ENCODE measurements at places on chromosomes 5 and 9. TPM values are rescaled to one million over a fixed set of nuclear protein-coding genes. Genes with fewer than 3 reads are reported as not detected.
A peak's percentile ranks its signal among the peaks of the same experiment; 100 is the strongest.

The GCNT4 gene
- 7.0 TPM for total RNA-seq

The EQTN gene
- total RNA-seq, result 1.2 TPM

The C5orf52 gene
- not detected for total RNA-seq

The TAS2R1 gene
- not detected for total RNA-seq

The TEK gene
- 25.3 TPM for total RNA-seq

The LCN12 gene
- total RNA-seq, result not detected

The CDH9 gene
- not detected for total RNA-seq

The HACD4 gene
- 16.0 TPM for total RNA-seq

The NEURL1B gene
- 59.9 TPM for total RNA-seq

The DIPK1B gene
- 9.0 TPM for total RNA-seq

The C9 gene
- total RNA-seq, result not detected

The LCN2 gene
- not detected for total RNA-seq

The NUTM2G gene
- total RNA-seq, result not detected

- no peak for ATAC-seq
Measured at GRCh38 chr5:100826133-100826532, 76.9 kb downstream of the ST8SIA4 start.

GRCh38 chr5:1354576-1354975 lies 9.7 kb upstream of the CLPTM1L start:
- no peak for ATAC-seq

DNA sequence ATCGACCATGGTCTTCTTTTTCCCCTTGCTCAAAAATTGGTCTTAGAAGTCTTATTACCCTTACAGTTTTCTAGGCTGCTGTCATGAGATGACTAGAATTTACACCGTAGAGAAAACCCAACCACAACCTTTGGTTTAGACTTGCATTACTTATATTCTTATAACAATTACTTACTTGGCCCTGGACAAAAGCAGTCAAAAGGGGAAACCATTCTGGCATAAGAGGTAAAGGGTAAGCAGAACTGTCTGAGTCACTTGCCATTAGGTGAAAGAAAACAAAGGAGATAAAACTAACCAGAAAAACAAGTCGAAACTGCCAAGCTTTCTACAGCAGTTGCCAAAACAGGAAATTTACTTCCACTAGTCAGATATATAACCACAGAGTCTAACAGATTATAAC lies 17.9 kb downstream of the TMEM245 start:
- no peak for ATAC-seq

DNA sequence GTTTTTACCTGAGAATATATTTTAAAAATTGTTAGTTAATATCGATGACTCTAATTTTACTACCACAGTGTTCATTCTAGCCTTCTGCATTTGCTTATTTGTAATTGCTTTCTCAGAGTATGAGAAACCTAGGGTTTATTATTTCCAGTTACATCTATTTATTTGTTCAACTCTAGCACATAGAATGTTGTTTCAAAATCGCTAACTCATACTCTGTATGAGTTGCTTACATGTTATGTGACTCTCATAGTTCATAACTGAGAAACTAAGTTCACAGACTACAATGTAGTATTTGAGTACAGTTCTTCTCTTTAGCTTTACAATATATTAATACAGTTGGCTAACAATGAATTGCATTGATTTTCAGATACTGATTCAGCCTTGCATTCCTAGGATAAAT lies 103.2 kb downstream of the MACROH2A1 start:
- no peak for ATAC-seq

DNA sequence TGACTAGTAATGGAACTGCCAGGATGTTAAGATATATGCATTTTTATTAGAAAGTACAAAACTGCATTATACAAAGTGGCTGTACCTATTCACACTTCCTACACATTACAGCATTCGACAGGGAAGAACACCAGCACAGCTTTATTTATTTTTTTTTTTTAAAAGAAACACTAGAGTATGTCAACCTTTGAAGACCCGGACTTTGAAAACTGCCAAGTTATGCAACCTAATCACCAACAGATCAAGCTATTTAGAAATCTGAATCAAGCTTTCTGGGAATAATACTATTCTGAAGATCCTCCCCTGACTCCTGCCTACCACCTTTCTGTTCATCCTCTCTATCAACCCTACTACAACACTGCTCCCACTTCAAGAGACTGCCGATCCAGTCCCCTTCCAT lies 4.5 kb downstream of the GEMIN5 start:
- ATAC-seq, result no peak

- no peak for ATAC-seq
Measured at GRCh38 chr9:133449760-133450159, 10.0 kb upstream of the CACFD1 start.

DNA sequence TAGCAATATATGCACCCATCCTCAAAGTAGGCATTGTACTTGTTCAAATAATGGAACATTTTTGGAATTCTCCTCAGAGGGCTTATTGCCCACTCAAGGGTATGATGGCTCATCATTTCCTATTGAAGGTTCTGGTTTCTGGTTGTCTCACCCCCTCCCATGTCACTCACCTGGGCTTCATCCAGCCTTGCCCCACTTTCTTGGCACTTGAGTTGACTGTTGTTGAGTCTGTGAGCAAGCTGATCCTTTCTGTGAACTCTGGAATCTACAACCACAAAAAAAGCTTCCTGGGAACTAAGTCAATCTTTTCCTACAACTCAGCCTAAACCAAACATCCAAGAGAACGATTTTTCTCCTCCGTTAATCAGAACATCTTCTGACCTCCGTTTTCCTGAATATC lies 73.9 kb upstream of the ANKH start:
- ATAC-seq, result no peak

- ATAC-seq, result no peak
Measured at GRCh38 chr9:12595400-12595799, 97.8 kb upstream of the TYRP1 start.

- no peak for ATAC-seq
Measured at GRCh38 chr5:58012801-58013315, 447.0 kb downstream of the PLK2 start.

DNA sequence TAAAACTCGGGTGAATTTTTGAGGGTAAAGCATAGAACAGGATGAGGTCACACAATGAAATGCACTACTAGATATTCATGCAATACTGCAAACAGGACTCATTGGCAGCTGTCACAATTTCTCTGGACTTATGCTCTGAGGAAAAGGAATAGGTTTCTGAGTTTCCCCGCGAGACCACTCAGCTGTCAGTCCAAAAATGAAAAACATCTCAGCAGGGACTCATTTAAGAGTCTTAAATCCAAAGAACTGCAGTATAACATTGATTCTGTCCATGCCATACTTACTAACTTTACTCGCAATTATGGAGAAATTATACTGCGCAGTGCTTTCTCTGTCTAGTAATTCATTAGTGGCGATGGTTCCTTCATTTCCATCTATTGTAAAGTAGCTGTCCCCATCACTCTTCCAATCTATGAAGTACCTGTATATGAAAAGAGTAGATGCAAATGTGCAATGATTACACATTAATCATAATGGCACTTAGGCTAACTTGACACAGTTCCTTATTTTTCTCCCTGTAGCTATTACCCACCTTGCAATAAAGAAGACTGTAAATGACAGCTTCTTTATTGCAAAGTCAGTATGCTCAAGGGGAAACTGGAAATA lies 1070.0 kb downstream of the CDH12 start:
- ATAC-seq, result no peak

DNA sequence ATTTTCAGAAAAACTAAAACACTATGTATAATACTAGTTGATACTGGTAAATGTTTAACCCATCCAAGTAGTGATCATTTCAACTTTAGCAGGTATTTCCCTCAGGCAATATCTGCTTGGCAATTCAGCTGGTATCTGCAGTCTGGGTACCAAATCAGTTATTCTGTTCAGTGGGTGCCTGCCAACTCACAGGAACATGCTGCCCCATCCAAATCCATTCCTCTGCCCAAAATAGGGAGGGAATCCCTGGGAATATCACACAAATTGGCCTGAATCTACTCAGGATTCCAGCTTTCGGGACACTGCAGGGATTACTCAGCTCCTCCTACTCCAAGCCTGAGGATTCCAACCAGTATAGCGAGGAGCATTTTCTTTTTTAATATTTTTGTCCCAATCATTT lies 61.7 kb upstream of the PDE4D start:
- ATAC-seq, result no peak

DNA sequence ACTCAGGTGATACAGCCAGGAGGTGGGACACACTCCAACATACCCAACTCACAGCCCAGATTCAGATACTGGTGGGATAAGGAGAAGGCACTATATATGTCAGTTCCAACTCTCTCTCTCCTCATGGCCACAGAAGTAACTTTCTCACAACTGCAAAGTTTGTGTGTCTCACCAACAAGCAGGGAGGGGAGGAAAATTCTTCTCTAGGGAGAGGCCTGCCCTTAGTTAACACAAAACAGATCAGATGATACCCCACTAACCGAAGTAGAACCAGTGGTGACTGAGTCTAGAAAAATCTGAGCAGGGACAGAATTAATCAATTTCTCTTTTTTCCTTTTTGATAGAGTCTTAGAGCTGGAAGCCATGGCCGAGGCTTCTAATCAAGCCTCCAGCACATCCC lies 133.1 kb downstream of the ADAMTS12 start:
- ATAC-seq, result no peak

DNA sequence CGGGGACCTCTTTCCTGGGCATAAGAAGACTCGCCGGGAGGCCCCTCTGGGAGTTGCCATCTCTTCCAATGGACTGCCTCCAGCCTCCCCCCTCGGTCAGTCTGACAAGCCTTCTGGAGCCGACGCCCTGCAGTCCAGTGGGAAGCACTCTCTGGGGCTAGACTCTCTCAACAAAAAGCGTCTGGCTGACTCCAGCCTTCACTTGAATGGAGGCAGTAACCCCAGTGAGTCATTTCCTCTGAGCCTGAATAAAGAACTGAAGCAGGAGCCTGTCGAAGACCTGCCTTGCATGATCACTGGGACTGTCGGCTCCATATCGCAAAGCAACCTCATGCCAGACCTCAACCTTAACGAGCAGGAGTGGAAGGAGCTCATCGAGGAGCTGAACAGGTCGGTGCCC lies 28.4 kb upstream of the LTC4S start:
- ATAC-seq, result peak; percentile 53

DNA sequence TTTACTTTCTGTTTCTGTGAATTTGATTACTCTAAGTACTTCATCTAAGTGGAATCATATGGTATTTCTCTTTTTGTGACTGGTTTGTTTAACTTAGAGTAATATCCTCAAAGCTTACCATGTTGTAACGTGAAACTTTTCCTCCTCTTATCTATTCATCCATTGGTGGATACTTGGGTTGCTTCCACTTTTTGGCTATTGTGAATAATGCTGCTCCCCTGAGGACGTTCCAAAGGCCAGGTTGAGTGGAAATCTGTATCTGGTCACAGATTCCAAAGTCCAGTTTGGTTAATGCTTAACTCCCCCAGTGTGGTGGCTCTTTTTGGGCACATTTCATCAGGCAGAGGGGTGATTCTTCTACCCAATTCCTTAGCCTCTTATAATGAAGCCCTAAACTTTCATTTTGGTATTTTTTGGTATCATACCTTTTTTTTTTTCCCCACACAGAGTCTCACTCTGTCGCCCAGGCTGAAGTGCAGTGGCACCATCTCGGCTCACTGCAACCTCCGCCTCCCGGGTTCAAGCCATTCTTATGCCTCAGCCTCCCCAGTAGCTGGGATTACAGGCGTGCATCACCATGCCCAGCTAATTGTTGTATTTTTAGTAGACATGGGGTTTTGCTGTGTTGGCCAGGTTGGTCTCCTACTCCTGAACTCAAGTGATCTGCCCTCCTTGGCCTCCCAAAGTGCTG lies 65.4 kb downstream of the CMYA5 start:
- no peak for ATAC-seq

- ATAC-seq, result no peak
Measured at GRCh38 chr9:84278130-84278529, 62.4 kb downstream of the SLC28A3 start.

DNA sequence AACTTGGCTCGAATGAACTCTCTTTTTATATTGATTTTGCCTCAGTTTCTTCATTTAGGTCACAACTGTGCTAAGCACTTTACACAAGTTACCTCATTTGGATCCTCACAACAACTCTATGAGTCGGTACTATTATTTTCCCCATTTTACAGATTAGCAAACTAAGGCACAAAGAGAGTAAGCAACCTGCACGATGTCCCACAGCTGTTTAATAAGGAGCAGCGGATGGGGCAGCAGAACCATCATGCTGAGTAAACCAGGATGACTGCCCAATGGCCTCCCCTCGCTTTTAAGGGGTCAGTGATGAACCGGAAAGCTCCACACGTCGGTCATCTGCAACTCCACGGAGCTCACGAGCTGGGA lies 607 bp downstream of the PRELID2 start:
- ATAC-seq, result peak; percentile 11

GRCh38 chr5:62256161-62257019 lies 49.6 kb upstream of the KIF2A start:
- no peak for ATAC-seq

- no peak for ATAC-seq
Measured at GRCh38 chr5:175609526-175609925, 48.3 kb upstream of the HRH2 start.

DNA sequence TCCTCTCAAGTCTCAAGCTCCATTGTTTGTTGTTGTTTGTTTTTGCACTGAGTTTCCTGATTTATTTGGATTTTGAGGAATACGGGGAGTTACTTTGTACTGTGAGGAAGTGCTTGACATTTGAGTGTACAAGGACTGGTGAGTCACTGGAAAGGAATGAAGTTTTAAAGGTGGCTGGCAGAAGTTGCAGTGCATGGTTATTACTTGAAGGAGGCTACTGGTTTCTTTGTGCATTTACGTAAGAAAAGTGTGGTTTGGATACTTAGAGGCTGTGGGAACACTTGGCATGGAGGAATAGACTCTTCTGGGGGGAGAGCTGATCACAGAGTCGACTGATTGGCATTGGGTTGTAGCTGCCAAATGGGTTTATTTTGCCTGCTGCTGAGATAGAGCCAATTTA lies 919.0 kb downstream of the TAF11L14 start:
- ATAC-seq, result no peak

GRCh38 chr5:83562791-83563557 lies 91.4 kb downstream of the VCAN start:
- ATAC-seq, result peak; percentile 75

DNA sequence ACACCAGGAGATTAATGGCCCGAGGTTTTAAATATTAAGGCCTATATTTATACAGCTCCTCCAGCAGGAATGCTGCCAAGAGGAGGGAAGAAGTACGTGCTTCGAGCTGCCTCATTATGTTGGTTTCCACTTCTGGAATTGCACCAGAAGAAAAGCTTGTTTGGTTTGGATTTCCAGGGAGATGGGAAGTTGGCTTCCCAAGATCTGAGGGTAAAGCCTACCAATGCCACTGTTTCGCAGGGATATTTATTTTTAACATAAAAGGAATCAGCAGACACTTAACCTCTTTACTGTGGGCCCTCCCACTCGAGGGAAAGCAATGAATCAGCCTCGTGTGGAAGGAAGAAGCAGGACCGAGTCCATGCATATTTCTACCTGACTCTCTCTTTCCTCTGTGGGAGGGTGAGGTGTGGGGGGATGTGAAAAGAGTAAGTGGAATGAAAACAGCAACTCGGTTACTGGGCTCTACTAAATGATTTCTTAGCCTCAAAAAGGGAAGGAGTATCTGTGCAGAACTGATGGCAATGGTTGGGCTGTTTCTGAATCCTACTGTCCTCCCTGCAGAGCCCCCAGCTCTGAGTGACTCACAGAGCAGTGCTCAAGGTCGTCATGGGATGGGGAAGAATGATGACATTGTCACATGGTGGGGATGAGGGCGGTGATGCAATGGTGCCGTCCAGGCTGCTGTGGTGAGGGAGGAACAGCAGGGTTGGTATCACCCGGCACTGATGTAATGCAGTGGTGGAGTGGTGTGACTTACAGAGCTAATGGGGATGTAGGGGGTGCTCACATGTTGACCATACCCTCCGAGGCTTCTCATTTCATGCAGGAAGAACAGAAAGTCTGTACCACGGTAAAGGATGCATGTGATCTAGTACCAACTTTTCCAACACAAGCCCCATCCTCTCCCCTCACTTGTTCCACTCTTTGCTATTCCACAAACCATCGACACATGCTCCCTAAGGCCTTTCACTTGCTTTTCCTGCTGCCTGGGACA lies 215.0 kb upstream of the PANK3 start:
- ATAC-seq, result peak; percentile 58

Measured in gastroesophageal sphincter (tissue), 4 donors.